ENCODE measurements at places on chromosomes 16 and 17. TPM values are rescaled to one million over a fixed set of nuclear protein-coding genes. Genes with fewer than 3 reads are reported as not detected.

CALB2 gene
- 44.1 TPM for polyA plus RNA-seq

GRCh38 chr16:69941251-69942098, 9.7 kb upstream of the CLEC18A start:
- no peak for DNase-seq

TAT gene
- 0.10 TPM for polyA plus RNA-seq

NOD2 gene
- 1.2 TPM for polyA plus RNA-seq

FOXL1 gene
- 3.1 TPM for polyA plus RNA-seq

DNA sequence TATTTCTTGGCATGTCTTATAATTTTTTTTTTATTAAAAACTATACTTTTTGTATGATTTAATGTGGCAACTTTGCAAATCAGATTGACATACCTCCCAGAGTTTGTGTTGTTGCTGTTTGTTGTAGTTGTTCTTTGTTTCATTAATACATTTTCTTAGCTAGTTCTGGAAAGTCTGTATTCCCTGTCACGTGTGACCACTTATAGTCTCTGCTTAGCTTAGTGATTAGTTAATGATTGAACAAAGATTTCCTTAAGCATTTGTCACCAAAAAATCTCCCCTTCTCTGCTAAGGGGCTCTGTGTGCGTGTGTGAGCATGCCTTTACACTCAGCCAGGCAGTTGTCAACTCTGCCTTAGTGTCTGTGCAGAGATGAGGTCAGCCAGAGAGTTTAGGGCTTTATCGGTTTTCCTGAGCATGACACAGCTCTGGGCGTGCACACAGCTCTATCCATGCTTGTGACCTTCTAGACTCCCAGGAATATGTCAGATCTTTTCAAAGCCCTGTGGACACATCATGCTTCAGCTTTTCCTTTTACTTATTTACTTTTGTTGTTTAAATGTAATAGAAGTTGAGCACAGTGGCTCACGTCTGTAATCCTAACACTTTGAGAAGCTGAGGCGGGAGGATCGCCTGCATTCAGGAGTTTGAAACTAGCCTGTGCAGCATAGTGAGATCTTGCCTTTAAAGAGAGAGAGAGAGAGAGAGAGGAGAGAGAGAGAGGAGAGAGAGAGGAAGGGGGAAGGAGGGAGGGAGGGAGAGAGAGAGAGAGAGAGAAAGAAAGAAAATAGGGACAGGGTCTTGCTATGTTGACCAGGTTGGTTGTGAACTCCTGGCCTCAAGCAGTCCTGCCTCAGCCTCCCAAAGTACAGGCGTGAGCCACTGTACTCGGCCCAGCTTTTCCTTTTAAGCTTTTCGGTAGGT, 21.9 kb downstream of the DNAI2 start:
- no peak for DNase-seq

NOMO2 gene
- polyA plus RNA-seq, result 117 TPM

GRCh38 chr17:7929158-7930023, at the start of gene KCNAB3:
KCNAB3 (minus strand) TSS chr17:7929856; CDS start chr17:7929435, 421 bp downstream.
- peak; percentile 92 for DNase-seq

GRCh38 chr16:81838794-81839193, 59.7 kb downstream of the PLCG2 start:
- no peak for DNase-seq

- DNase-seq, result no peak
Measured at GRCh38 chr17:58702045-58702476, 9.7 kb downstream of the RAD51C start.

DNA sequence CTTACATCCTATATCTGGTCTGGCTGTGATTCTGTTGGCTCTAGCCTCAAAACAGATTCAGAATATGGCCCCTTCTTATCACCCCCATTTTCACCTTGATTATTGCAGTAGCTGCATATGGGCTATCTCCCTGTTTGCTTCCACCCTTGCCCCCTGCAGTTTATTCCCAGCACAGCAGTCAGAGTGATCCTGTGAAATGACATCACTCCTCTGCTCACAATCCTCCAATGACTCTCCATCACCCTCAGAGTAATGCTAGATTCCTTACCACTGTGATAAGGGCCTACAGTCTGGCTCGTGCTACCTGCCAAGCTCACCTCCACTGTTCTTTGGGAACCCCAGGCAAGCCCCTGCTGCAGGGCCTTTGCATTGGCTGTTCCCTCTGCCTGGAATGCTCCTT, 92.5 kb downstream of the ASIC2 start:
- DNase-seq, result no peak

- no peak for DNase-seq
Measured at GRCh38 chr16:77289331-77289809, 90.2 kb downstream of the SYCE1L start.

SLC5A10 gene
- polyA plus RNA-seq, result 0.13 TPM

GRCh38 chr17:76243826-76244679, 3.8 kb upstream of the RNF157 start:
- DNase-seq, result no peak

- DNase-seq, result no peak
Measured at GRCh38 chr17:39151943-39152818, 744 bp upstream of the PLXDC1 start.

GRCh38 chr16:86663685-86664521, 85.6 kb downstream of the FOXL1 start:
- DNase-seq, result peak; percentile 28

CD300A gene
- polyA plus RNA-seq, result 8.2 TPM

- no peak for DNase-seq
Measured at GRCh38 chr16:66605979-66606751, 1.7 kb downstream of the CMTM3 start.

- no peak for DNase-seq
Measured at GRCh38 chr16:78761427-78761826, 662.0 kb downstream of the WWOX start.

DNA sequence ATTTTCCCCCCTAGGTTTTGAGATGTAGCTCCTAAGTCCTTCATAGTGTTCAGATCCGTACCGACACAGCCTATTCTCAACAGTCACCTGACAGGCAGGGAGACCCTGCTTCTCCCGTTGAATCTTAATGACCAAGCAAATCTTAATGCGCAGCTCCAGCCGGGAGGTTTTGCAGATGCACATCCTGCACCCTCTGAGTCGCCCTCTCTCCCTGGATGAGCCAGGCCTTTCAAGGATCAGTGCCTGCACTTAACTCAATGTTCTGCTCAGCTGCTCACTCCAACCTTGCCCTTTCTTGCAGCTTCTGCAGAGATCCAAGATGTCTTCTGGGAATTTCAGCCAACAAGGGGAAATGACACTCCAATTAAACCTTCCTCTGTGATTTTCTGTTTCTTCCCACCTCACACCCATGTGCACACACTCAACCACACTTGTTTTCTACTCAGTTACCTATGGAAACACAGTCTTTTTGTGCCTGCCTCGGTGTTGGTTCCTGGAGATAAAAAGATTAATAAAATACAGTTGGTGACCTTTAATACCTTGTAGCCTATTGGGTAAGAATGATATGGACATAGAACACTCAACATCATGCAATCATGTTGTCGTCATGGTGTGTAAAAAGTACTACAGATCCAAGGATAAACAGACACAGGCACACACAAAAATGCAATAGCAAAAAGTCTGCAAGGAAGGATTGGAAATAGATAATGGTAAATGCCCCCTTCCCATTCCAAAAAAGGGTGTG, 76.9 kb upstream of the DYNLRB2 start:
- peak; percentile 48 for DNase-seq

OR1F1 gene
- polyA plus RNA-seq, result 2.4 TPM
